Natural killer cell (primary cell): ENCODE measurements at places on chromosomes 4 and X. TPM values are rescaled to one million over a fixed set of nuclear protein-coding genes. Genes with fewer than 3 reads are reported as not detected.

DNA sequence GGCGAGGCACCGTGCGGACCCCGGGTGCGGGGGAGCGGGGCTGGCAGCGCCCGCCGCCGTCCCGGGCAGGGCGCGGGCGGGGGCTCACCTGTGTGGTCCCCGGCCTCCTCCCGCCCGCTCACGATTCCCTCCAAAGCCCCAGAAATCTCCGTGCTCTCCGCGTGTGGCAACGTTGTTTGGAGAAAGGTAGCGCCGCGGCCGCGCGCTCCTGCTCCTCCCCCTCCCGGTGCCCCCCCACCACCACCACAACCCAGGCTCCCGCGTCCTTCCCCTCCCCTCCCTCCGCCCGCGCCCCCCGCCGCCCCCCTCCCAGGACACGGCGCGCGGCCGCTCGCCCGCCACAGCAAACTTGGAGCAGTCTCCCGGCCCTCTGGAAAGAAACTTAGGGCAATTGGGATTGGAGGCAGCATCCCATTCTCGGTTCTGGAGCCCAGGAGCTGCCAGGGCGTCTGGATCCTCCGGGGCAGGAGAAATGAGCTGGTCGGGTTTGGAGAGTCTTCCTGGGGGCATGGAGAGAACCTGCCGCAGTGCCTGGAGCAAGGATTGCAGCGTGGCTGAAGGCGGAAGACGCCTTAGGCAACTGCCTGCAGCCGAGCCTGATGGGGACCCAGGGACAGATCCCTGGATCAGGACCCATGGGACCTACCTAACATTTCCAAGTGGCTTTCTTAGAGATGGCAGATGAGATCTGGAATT is 855 bp downstream of the KLF3 start:
- no peak for DNase-seq

- no peak for DNase-seq
These were observed 72.4 kb downstream of the ANKRD50 start for GRCh38 chr4:124640022-124640730.

CYBB gene
- 20.9 TPM for total RNA-seq

- no peak for DNase-seq
These were observed 27.6 kb upstream of the ANXA3 start for GRCh38 chr4:78524009-78524408.

GRCh38 chr4:140227286-140227685 is 73.3 kb upstream of the MAML3 start:
- no peak for DNase-seq

COL4A6 gene
- not detected for total RNA-seq

TMEM271 gene
- total RNA-seq, result not detected

SLC2A9 gene
- total RNA-seq, result 3.9 TPM

SPANXC gene
- total RNA-seq, result not detected

MAGEA4 gene
- not detected for total RNA-seq

GRCh38 chr4:185134307-185134869 is 8.7 kb upstream of the SLC25A4 start:
- no peak for DNase-seq

DNA sequence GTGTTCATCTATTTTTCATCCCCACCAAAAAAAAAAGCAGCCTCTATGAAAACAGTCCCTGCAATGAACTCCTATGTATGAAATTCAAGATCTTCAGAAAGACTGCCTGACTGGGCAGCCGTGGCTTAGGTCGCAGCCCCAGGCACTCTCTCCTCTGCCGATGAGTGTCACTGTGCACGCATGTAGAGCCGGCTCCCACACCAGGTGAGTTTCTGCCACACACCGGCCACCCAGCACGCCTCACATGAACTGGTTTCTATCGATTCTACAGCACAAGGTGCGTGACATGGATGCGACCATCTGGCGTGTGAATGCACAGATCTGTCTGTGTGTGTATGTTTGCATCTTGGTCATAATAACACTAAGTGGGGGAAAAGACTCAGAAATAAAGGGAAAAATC is 140.4 kb downstream of the AFAP1 start:
- no peak for DNase-seq

DNA sequence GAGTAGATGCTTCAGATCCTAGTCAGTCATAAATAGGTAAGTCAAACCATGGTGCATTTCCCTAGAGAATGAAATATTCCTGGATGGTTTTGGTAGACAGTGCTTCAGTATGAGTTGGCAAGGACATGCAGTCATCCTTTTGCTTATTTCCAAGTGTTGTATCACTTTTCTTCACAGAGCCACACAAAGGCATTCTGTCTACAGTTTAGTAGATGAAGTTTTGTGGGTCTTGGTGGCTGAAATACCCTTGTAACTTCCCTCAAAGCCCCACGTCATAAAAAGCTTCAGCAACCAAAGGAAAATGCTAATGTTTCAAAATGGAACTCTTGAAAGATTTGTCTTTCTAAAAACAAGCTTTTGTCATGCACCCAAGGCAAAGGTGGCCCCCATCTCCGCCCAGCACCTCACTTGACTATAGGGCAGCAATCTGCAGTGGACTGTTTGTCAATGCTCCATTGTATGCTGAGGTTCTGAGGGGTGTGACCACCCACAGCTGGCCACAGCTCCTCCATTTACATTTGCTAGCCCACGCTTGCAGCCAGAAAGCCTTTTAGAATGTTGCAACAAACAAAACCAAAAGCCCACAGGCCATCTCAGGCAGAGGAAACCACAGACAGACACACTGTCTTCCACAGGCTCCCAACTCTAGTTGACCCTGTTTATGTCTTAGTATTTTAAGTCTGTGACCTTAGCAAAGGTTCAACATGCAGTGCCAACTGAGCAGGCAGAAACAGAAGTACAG is 87.1 kb upstream of the FAM9C start:
- no peak for DNase-seq

DNA sequence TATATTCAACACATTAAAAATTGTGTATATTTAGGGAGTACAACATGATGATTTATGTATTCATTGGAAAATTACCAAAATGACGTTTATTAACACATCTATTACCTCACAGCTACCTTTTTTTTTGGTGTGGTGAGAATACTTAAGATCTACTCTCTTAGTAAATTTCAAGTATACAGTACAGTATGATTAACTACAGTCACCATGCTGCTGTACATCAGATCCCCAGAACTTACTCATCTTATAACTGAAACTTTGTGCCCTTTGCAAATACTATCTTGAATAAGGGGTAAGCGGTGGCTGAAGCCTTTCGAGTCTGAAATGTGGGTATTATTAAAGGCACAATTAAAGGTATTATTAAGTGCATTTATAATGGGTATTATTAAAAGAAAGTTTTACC is 976 bp downstream of the PHKA1 start:
- no peak for DNase-seq

GRCh38 chrX:50707955-50708699 is 105.9 kb downstream of the SHROOM4 start:
- no peak for DNase-seq

TMEM150C gene
- not detected for total RNA-seq

GRCh38 chrX:53071604-53072417 is 10.4 kb upstream of the TSPYL2 start:
- DNase-seq, result no peak

DNA sequence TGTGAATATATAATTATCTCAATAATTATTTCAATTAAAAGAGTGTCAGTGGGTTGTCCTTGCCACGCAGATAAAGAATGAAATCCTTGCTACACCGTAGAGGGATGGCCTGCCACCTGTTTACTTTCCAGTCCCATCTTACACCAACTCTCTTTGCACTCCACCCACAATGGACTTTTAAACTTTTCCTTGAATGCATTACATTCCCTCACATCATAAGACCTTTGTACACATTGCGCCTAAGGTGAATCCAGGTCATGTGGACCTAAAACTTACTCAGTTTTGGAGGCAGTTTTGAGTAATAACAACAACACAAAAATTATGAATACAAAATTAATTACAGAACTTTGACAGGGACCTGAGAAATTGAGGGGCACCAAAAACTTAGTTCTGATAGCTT is 78.7 kb upstream of the PDE5A start:
- DNase-seq, result no peak

DNA sequence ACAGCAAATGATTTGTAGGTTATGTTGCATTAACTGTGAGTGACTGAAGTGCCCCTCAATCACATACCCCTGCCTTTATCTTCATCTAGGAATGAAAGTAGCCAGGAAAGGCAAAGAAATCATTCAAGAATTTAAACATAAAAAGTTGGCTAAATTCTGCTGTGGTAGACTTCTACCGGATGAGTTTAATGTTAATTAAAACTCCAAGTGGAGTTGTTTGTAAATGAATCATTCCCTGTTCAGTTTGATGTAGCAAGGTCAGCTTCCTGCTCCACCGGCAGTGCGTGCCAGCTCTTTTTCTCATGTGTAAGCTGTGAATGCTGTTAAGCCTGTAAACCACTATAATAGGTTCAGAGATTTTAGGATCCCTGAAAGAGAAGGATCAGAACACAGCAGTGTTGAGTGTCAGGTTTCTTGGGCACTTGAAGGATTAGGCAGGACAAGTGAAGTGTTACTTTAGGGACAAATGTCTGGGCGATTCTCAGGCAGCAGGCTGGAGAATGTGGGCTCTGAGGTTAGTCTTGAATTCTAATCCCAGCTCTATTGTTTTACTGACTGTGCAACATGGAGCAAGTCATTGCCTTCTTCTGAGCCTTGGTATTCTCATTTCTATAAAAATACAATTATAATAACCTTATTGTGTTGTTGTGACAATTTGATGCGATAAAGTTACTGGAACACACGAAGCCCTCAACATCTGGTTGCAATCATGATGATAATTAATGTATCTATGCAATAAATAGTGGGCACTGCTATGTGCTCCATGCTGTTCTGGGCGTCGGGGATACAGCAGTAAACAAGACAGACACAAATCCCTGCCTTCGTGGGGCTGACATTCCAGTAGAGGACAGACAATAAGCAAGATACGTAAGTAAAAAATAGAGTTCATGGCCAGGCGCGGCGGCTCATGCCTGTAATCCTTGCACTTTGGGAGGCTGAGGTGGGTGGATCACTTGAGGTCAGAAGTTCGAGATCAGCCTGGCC is 112.0 kb downstream of the SHROOM3 start:
- no peak for DNase-seq

ADH1A gene
- total RNA-seq, result not detected

GRCh38 chr4:6011686-6012085 is 6.5 kb downstream of the C4orf50 start:
- DNase-seq, result no peak

GRCh38 chr4:13659341-13660070 is 32.0 kb upstream of the BOD1L1 start:
- no peak for DNase-seq

SHROOM4 gene
- total RNA-seq, result 0.09 TPM

DNA sequence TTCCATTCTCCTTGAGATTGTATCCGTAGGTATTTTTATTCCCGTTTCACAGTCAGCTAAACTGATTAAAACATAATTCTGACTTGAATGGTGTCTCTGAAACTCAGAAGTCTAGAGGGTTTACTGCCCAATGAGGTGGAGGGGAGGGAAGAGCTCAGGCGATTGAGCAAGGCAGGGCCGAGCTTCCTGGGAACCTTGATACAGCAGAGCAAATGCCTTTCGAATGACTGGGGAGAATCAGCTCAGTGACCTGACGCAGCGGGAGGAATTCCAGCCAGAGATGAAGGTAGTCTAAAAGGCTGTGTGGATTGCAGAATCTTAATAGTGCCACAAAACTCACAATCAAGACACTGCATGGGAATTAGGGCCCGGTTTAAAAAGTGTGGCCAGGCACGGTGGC is 233.6 kb downstream of the EVC2 start:
- DNase-seq, result no peak

LGI2 gene
- total RNA-seq, result not detected

SERTM2 gene
- not detected for total RNA-seq

GRCh38 chr4:2797545-2798305 is 4.8 kb downstream of the SH3BP2 start:
- DNase-seq, result no peak

GRCh38 chrX:33385546-33385945 is 174.2 kb upstream of the DMD start:
- no peak for DNase-seq

CDKL2 gene
- total RNA-seq, result 0.19 TPM
